A172 (cell line): ENCODE measurements at places on chromosomes 16 and 17. TPM values are rescaled to one million over a fixed set of nuclear protein-coding genes. Genes with fewer than 3 reads are reported as not detected.

GRCh38 chr17:74529243-74529642, 2.0 kb downstream of the CD300LB start:
- DNase-seq = no peak

DNA sequence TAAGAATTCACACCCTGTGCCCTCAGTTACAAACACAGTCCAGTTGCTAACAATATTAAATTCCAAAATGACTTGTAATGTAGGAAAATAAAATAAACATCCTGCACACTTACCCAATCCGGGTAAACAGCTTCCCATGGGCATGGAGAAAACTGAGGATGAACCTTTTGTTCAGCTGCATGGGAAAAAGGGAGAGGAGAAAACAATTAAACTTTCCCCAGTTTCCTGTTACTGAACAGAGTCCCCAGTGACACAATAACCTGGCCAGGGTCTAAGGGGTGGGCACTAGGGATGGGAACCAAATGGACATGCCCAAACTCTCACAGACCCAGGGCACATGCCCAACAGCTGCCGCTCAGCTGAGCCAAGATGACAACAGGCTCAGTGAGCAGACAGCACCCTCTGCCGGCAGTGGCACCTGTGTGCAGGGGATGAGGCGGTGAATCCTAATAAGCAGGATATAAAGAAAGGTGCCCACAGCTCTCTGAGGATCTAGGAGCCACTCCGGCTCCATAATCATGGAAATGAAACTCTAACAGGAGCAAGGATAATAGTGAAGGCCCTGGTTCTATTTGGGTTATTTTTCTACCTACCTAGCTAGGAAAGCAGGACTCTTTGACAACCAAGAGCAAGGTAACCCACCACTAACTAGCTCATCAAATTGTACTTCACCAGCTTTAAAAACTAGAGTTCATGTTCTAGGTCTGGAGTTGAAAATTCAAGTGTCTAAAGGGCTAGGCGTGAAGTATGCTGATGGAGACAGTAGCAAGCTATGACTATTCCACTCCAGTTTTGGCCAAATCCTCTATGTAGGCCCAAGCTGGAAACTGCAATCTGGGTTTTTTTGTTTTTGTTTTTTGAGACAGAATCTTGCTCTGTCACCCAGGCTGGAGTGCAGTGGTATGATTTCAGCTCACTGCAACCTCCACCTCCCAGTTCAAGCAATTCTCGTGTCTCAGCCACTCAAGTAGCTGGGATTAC, 58.8 kb downstream of the SMG6 start:
- DNase-seq = peak; percentile 78

- no peak for DNase-seq
These were observed 9.0 kb downstream of the NME3 start for GRCh38 chr16:1762196-1762878.

Gene CHST5
- not detected in 2 replicates for total RNA-seq

DNA sequence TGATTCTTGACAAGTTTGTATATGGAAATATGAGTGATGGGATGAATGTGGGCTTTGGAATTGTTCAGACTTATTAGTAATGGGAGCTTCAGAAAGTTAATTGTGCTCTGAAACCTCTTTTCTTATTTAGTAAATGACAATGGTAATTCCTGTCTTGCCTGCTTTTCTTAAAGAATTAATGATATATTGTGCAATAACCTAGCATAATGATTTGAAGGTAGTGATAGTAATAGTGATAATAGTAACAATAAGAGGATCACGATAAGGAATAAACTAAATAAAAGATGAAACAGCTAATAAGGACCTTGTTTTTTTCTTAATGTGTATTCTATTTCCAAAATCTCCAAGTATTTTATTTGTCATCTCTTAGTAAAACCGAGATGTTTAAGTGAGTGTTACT, 245.0 kb upstream of the CPHXL start:
- no peak for DNase-seq

- DNase-seq = peak; percentile 41
These were observed 2.9 kb downstream of the KRT39 start for GRCh38 chr17:40963838-40964237.

Gene NOD2
- not detected in 2 replicates for total RNA-seq

Gene DHX58
- 7.8 and 10.0 TPM in 2 replicates for total RNA-seq

DNA sequence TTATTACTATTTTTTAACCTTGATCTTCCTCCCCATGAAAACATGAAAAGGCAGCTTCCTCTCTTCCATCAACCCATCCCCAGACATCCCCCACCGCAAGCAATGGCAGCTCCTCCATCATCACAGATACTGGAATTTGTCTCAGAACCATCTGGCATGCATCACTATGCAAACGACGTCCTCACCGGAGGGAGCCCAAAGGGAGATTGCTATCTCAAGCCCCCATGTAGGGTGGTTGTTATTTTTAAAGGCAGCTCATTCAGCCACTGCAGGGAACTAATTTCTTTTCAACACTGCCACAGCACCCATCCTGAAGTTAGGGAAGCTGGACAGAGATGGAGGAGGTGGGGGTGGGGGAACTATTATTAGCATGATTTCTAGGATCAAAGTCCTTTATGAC, 222.5 kb downstream of the FOXL1 start:
- DNase-seq = no peak

- DNase-seq = no peak
These were observed 262.3 kb downstream of the C16orf95 start for GRCh38 chr16:87054856-87055255.

Gene PSMB3
- total RNA-seq = 484 and 521 TPM in 2 replicates

Gene KCNG4
- 0.02 TPM in 1 of 2 replicates, not detected in the other for total RNA-seq

DNA sequence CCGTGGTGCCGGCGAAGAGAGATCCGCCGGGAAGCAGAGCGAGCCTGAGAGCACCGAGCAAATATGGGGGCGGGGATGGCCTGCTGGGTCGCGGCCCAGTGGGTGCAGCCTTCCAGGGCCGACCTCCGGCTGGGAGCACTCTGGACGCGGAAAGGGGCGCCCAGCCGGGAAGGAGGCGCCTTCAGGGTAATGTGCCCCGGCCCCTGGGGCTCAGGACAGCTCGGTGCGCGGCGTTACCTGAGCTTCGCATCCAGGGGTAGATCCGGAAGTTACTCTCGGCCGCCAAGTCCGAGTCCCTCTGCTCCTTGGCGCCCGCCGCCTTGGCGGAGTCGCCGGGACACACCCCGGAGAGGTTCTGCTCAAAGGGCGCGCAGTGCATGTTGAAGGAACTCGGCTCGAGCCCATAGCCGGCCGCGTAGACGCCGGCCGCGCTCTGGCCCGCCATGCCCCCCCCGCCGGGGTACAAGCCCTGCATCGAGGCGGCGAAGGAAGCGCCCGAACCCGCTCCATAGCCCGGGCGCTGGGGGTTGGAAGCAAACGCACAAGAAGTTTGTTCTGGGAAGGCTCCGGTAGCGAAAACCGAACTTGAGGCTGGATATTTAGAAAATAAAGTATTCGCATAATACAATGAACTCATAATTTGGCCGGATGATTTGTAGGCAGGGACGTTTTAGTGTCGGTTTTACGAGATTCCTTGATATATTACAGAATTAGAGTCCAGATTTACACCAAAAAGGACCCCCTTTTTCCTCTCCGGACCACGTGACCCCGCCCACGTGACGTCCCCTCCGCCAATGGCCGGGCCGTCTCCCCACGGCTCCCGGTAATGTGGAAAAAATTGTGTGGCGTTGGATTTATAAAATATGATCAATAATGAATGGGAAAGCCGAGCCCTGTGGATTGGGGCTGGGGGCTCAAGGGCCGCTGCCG, at the start of gene HOXB7:
Gene HOXB7 (minus strand): TSS at position 736 of the 930 bp plus-strand sequence. CDS start 99 bp downstream, at position 637.
- peak; percentile 65 for DNase-seq

DNA sequence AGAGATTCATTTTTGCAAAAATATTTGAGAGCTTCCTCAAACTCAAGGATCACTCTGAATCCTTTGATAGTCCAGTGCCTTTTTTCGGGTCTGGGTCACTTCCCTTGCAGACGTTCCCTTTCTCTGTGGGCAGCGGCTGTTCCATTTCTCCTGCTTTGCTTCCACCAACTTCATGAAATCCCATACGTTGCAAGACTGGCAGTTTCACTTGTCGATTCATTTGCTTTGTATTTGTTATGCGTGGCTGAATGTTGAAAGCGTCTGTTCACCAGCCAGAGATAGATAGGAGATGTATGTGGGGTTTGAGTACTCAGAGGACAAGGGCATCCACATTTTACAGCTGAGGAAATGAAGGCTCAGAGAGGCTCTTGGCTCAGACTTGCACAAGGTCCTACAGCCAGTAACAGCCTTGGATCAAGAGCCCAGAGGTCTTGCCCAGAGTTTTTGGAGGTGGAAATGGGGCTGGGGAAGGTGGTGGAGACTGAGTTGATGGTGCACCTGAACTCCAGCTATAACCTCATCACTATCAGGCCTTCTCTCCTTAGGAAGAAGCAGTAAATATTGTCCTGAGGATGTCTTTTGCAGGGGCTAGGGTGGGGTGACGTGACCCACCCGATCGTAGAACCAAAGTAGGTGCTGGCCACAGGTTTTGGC, 1.3 kb upstream of the CCDC102A start:
- DNase-seq = no peak

DNA sequence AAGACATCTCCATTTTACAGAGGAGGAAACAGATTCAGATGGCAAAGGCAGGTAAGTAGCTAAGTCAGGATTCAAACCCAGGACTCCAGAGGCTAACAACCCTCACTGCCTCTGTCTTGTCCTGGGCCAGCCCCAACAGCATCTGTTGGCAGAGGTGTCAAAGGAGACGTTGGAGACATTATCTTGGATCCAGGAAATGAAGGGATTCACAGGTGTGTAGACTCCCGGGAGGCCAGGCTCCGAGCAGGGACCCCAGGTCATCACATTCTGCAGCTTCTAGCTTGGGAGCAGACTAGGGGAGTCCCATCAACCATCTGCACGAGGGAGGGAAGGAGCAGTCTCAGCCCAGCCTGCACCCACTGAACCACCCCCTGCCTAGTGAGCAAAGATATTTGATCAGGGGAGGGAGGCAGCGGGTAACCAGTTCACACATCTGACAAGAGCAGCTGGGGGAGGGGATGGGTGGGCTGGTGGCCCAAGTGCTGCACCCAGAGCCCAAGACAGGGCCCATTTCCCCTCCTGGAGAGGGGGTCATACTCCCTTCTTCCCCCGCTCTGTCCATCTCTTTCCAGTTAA, 1.0 kb upstream of the B9D1 start:
- no peak for DNase-seq

Gene MPP2
- total RNA-seq = 4.8 TPM in 2 replicates
